Stimulated activated CD4-positive, alpha-beta T cell treated with anti-CD3 and anti-CD28 coated beads, Interleukin-15, amount 100 ng/mL, for 1 hour (primary cell): ENCODE measurements at places on chromosomes 5 and 9.
A peak's percentile ranks its signal among the peaks of the same experiment; 100 is the strongest.

DNA sequence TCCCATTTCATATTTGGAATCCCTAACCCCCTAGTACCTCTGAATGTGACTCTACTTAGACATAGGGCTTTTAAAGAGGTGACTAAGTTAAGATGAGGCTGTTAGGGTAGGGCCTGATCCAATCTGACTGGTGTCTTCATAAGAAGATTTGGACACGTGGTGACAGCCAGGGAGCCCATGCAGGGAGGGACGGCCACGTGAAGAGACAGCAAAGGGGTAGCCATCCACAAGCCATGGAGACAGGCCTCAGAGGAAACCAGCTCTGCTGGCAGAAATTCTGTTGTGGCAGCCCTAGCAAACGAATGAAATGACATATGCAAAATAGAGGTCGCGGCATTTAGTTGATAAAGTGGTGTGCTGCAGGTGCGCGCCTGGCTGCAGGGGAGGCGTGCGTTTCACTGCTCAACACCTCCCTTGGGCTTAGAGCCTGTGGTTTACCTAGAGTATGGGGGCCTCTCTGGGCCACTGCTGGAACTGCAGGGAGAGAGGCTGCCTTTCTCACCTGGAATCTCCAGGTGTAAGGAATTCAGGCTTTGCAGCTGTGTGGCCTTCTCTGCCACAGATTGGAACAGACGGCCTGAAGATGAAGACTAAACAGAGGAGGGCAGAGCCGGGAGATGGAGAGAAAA lies 7.1 kb upstream of the AFAP1L1 start:
- peak; percentile 27 for DNase-seq

DNA sequence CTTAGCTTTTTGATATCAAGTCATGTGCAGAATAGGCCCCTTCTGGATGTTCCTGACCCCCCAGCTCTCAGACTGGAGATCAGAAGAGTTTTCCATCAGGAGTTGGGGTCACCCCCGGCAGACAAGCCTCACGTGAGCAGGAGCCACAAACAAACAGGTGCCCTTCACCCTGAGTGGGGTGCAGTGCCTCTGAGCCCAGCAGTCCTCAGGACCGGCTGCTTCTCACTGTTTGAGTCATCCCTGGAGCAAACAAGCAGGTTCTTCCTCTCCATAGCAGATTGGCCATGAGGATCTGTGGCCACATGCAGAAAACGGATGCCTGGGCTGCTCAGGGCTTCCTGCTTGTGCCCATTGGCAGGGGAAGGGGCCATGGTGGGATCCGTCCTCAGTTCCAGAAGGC lies 47.0 kb downstream of the LRSAM1 start:
- DNase-seq, result no peak

DNA sequence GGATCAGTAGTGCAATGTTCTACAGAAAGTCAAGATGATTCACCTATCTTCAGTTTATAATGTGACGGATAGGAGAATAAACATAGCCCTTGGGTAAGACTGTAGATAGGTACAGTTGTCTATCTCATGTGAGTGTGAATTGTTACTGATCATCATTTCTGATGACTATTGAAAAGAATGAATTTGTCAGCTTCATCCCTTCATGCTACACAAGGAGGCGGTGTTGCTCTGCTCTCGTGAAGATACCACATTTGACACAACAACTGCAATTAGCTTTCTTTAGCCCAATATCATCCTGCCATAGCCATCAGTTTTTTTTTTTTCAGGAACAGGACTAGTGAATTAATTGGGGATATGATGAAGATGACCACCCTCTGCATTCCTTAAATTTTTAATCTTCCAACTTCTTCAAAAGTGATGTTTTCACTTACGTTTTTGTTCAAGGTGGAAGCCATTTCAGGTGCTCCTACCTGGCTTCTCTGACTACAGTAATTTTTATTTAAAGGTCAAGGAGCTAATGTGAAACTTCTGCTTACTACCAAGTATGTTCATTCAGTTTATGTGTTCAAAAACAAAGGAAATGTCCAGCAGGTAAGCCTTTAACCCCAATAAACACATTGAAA lies 152.9 kb upstream of the MOCS2 start:
- no peak for DNase-seq

DNA sequence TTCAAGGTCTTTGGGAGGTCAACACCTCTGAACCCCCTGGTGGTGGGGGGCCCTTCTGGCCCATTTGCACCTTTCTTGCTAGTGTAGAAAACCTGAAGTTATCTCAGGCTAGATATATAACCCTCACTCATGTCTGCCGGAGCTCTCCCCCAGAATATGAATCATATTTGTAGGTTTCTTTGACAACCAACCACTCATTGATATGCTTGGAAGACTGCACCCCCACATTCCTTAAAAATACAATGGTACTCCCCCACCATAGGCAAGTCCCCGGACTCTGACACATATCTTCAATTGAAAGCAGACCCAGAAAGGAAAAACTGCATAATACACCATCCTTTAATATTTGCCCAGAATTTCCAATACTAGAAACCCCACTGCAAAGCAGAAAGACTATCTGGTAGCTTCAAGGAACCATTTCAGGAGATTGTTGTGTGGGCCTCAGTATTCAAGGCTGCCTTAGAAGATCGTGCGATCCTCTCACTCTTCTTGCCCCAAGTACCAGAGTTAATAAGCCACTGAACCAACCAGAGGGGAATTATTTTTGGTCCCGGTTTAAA lies 978 bp upstream of the UBE2B start:
- DNase-seq, result no peak

DNA sequence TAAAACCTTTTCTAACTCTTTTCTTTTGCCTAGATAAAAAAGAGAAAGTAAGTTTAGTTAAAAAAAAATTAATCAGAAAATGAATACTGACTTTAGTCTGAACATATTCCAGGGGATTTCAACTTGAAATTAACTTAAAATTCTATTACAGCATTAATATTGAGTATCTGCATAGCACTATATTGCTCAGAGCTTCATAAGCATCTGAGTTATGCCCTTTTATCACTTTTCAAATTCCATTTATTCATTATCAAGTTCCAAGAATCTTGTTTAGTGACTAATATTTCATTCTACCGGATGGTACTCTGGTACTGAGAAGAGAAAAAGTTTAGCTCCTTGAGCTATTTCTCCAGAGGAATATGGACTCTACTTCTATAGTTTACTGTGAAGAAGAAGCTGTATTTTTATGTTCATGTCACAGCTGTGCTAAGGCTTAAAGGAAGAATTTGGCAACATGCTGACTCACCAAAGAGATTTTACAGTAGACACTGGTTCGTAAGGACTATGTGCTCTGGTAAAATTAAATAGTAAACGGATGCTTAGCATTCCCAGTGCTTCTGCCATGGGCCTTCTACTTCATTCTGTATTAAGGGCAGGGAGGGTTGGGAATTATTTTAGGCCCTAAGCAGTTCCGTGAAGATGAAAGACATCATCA lies 285.2 kb upstream of the SEMA6A start:
- DNase-seq, result no peak

DNA sequence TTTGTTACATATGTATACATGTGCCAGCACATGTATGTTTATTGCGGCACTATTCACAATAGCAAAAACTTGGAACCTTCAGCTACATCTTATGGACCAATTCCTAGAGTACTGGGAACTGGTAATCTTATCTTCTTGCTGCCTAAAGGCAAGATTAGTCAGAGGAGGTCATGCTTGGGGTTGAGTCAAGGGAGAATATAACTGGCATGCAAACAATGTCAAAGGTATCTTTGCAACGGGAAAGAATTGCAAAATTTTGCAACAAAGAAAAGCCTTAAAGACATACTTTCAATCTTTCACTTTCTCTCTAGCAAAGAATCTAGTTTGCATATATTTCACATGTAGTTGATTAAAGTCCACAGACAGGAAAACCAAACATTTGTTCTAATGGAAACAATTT lies 145.2 kb downstream of the EDIL3 start:
- no peak for DNase-seq

GRCh38 chr5:35012365-35012764 lies 35.4 kb downstream of the AGXT2 start:
- DNase-seq, result no peak

DNA sequence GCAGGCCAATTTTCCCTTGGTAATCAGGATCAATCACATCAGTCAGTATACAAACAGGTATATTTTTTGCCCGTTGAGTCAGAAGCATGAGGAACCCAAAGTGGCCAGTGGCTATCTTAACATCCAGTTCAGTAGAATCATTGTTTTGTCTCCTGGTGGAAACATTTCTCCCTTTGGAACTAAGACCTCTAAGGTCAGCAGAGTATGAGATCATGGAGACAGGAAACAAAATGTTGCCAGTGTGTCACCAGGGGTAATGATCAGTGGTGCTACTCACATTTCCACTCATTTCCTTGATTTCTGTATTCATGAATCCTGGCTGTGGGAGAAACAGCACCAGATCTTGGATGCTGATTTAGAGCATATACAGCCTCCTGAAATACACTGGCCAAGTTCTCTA lies 553.0 kb downstream of the CSNK1G3 start:
- no peak for DNase-seq

GRCh38 chr9:105357937-105358336 lies 89.9 kb upstream of the FSD1L start:
- no peak for DNase-seq

GRCh38 chr5:109825450-109825849 lies 135.7 kb downstream of the MAN2A1 start:
- DNase-seq, result no peak

DNA sequence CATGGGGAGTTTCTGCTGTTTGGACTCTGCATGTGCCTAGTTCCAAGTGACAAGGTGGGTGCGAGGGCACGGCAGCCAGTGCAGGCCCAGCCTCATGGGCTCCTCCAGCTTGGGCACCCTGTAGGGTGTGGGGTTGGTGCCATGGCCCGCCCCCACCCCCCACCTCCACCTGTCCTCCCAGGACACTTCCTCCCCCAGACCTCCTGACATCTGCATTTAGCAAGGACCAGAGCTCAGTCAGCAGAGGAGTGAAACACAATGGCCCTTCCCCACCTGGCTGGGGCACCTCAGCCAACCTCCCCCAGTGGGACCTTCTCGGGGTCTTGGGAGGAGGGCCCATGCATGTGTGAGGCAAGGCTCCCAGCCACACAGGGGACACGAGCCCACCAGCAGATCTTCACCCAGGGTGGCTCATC lies 1.9 kb upstream of the NKD2 start:
- DNase-seq, result no peak

- DNase-seq, result no peak
These were observed 32.3 kb downstream of the EPB41L4A start for GRCh38 chr5:112386766-112387165.
